ENCODE measurements at places on chromosomes 7 and 10. TPM values are rescaled to one million over a fixed set of nuclear protein-coding genes. Genes with fewer than 3 reads are reported as not detected.

MRC1 gene
- total RNA-seq, result 25.3 TPM

- peak; percentile 60 for DNase-seq
Observed at GRCh38 chr10:70940834-70941568, 52.6 kb upstream of the PCBD1 start.

DNA sequence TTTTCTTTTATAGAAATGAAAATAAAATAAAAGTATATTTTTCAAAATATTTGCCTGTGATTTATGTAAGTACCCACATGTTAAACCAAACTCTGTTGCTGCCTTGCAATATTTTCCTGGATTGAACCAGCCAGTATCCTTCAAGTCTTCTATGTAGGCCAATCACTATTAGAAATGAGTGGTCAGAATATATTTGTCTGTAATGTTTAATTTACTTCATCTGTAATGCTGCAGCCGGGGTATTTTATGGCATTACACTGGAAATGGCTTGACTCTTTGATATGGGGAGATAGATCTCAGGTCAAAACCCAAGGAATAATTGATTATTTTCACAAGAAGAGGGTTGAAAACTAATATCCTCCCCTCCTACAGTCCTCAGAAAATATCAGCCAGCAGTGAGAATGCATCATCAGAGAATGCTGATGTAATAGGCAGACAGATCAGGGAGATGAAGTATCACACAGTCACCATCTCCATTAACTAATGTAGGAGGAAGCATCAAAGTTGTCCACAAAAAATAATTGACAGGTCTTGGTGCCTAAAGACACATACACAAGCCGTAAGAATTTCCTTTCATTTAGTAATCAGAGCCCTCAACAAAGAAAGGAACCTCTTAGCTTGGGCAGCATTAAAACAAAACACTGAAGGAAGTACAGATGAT is 82.5 kb downstream of the VWDE start:
- DNase-seq, result no peak

DNA sequence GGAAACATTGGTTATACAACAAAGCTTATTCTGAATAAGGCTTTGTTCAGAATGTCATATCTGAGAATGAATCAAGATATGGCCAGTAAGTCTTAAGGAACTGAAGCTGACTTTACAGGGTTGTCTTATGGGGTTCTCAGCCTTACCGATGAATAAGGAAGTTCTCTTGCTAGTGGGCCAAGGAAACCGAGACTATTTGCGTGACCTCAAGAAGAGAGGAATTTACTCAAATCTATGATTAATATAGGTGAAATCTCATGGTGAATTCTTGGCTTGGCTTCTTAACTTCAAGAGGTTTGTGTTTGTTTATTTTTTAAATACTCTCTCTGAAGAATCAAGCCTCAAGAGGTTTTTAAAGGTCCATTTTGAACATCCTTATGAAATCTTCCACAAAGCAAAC is 4.7 kb upstream of the MRLN start:
- DNase-seq, result no peak

DNA sequence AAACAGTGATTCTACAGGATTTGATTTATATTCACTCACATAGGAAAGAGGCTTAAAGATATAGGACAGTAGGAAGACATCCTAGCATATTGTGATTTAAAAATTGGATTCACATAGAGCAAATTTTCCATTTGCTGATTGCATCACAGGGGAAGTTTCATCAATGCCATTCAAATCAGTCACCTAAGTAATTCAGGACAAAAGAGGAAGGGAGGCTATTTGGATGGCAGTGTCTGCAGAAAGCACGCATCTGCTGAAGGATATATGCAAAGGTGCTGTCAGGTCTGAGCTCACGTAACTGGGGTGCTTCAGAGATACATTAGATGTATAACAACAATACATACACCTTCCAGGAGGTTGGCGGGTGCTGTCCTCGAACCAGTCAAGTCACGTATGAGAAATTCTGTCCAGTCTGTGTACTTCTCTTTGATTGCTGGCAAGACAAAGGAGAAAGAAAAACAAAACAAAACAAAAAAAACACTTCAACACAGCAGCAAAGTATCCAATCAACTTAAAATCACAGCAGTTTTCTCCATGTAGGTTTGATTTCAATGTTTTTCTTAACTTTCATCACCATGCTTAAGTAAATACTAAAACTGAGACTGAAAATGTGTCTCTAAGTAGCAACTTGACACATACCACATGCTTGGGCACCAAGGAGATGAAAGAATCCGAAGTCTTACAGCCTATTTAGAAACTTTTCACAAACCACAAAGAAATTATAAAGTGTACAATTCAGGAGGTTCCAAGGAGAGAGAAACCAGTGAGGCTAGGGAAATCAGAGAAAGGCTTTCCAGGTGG is 125.1 kb downstream of the SFMBT2 start:
- DNase-seq, result no peak

MKLN1 gene
- 55.1 TPM for total RNA-seq

DNA sequence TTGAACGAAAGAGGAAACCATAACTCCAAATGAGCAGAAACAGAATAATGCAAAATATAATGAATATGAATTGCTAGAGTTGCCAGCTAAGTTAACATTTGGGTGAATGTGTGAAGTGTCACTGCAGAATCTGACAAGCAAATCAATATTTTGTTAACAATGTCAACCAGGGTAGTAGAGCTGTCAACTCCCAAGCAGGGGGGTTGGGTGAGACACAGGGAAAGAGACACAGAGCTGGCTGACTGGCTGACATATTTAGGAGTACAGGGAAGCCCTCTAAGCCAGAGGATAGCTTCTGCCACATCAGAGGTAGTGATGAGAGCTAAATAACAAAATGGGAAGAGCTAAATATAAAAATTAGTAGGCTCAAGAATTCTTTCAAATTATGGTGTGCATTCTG is 393.1 kb upstream of the KCND2 start:
- no peak for DNase-seq

GRCh38 chr7:132472463-132473120 is 103.7 kb downstream of the PLXNA4 start:
- DNase-seq, result peak; percentile 93

SPDYE8 gene
- total RNA-seq, result 0.48 TPM

DNA sequence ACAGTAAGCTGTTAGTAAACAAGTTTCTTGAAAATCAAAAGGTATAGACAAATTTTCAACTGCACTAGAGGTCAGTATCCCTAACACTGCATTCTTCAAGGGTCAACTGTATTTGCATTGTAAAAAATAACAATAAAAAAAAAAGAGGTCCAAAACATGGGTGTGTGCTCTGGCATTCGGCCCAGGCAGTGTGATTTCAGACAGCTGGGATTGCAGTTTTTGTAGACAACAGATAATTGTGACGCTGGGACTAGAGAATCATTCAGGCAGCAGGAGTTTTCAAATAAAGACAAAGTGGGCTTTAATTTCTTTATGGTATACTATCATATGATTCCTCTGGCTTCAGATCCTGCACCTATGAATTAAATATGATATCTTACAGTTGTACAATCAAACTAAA is 543.2 kb upstream of the SEMA3D start:
- no peak for DNase-seq

- no peak for DNase-seq
Observed at GRCh38 chr10:68792115-68792514, 35.2 kb upstream of the STOX1 start.

GRCh38 chr7:121266307-121266894 is 62.4 kb upstream of the WNT16 start:
- no peak for DNase-seq

DNA sequence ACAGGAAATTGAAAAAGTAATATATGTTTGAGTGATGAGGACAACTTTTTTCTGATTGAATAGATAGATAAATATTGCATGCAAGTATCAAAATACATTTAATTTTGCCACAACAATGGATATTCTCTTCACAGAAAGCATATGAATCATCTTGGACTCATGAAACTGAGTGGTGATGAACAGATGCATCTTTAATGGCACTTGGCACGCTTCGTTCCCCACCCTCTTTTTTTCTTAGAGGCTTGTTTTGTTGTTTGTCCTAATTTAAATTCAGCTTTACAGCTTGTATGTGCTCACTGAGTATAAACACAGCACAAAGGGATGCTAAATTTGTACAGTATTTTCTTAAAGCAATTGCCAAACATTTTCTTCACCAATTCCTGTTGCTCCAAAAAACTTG is 145.0 kb upstream of the YAE1 start:
- DNase-seq, result no peak

GRID2IP gene
- 0.96 TPM for total RNA-seq

GPR15LG gene
- 5.1 TPM for total RNA-seq

CALHM1 gene
- 0.48 TPM for total RNA-seq

KCNMA1 gene
- 79.2 TPM for total RNA-seq

GRCh38 chr7:51228386-51228958 is 88.1 kb downstream of the COBL start:
- DNase-seq, result no peak

- peak; percentile 76 for DNase-seq
Observed at GRCh38 chr10:35103882-35104281, 13.7 kb upstream of the CUL2 start.

DNA sequence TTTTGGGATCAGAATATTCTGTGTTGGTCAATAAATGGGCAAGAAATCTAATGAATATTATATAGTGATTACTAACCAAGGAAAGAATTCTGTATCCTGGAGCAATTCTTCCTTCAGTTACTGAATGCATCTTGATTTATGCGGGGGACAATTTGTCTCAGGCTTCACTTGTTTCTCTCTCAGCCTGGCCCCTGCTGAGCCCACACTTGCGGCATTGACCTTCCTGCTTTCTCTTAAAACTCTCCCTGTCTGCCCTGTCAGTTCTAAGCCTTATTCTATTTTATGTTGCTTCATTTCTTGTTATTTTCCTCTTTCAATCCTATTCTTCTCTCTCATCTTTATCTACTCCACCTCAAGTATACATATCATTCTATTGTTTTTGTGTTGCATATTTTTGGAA is 122.1 kb upstream of the TPK1 start:
- no peak for DNase-seq

GRCh38 chr7:156223935-156224832 is 411.9 kb upstream of the SHH start:
- DNase-seq, result no peak

- DNase-seq, result no peak
Observed at GRCh38 chr10:77012812-77013500, 624.7 kb downstream of the KCNMA1 start.

TMED4 gene
- 84.7 TPM for total RNA-seq

- DNase-seq, result no peak
Observed at GRCh38 chr10:22704471-22704911, 9.9 kb downstream of the PIP4K2A start.

DNA sequence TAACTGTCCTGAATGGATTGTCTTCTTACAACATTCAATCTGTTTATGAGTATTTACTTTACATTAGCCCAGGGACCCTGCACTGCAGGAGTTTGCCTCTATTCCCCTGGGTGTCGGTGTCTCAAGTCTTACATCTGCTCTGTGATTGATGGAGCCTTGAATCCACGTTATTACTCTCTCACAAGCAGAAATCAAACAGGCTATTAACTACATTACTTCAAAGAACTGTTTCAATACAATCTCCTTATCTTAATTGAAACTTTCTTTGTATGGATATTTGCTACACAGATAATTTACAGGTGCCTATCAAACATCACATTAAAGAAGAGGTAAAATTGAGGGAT is 3.1 kb upstream of the ARID5B start:
- DNase-seq, result no peak

GRCh38 chr7:91031757-91032156 is 232.5 kb upstream of the FZD1 start:
- DNase-seq, result no peak

DNA sequence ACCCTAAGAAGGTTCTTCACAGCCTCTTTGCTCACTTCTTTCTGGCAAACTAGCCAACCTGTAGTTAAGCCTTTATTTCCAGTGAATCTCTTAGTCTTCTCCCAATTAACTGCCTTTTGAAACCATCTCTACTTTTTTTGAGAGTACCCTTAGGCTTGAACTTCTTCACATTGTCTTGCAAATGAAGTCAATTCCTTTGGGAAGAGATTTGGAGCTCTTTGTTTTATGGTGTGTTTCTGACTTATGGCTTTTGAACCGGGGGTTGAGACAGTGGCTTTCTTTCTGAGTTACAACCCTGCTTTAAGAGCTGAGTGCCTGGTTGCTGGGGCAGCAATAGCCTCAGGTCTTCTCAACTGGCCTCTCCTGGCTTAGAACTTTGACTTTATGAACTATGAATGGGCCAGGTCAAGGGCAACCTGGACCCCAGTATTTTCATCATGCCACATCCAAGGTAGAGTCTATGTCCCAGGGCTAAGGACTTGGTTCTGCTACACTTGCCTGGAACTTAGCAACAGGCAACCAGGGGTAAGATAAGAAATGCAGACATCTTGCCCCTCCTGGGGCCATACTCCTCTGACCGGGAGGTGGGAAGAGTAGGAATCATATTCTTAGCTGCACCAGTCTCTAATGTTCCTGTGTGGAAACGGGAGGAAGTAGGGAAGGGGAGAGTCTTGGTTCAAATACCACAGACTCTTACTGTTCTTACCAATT is 53.0 kb downstream of the SP4 start:
- no peak for DNase-seq

CTNNA3 gene
- total RNA-seq, result 32.7 TPM

Measured in umbilical cord (tissue), 2 donors.